NCI-H2081 treated with DMSO at 0.1 percent for 48 hours (cell line): ENCODE measurements at places on chromosomes 11 and 22.

- DNase-seq: no peak
These were observed 401.6 kb downstream of the BRD1 start for GRCh38 chr22:49426098-49426497.

GRCh38 chr11:9341638-9342178 lies 27.3 kb upstream of the TMEM41B start:
- DNase-seq: no peak

GRCh38 chr11:119447664-119448242 lies 24.8 kb upstream of the THY1 start:
- no peak for DNase-seq

DNA sequence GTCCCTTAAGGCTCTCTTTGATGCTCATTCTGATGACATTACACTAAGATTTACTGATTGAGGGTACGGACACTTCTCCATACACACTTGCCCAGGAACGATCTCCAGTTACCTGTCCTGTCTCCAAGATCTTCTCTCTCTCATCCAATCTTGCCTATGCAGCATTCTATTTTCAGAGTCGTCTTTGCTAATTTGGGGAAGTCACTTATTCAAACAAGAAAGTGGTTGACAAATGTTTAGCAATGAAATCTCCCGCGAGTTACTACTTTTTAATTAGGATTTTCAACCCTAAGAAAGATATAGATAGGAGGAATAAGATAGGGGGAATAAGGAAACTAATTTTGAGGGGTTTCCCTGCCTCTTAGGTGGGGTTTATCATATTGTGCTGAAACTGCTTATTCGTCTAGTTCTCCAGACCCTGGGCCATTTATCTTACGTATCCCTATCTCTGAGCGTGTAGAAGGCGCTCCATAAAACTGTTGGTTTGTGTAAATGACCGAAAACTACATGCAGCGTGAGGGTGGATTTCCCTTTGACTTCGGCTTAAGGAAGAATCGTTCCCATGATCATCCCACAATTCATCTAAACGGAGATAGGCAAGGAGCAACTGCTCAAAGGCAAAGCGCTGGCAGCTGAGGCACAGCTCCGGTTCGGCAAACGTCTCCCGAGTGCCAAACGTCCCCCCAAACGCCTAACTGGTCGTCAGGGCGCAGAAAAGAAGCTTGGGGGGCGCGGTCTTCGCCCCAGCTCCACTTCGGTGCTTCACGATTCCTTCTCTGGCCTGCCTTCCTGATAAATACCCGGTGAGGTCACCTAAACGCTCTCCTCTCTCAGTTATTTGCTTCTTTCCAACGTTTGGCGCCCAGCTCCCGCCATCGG lies 804 bp downstream of the APIP start:
- no peak for DNase-seq

GRCh38 chr11:78310500-78310909 lies 107.1 kb downstream of the GAB2 start:
- no peak for DNase-seq

DNA sequence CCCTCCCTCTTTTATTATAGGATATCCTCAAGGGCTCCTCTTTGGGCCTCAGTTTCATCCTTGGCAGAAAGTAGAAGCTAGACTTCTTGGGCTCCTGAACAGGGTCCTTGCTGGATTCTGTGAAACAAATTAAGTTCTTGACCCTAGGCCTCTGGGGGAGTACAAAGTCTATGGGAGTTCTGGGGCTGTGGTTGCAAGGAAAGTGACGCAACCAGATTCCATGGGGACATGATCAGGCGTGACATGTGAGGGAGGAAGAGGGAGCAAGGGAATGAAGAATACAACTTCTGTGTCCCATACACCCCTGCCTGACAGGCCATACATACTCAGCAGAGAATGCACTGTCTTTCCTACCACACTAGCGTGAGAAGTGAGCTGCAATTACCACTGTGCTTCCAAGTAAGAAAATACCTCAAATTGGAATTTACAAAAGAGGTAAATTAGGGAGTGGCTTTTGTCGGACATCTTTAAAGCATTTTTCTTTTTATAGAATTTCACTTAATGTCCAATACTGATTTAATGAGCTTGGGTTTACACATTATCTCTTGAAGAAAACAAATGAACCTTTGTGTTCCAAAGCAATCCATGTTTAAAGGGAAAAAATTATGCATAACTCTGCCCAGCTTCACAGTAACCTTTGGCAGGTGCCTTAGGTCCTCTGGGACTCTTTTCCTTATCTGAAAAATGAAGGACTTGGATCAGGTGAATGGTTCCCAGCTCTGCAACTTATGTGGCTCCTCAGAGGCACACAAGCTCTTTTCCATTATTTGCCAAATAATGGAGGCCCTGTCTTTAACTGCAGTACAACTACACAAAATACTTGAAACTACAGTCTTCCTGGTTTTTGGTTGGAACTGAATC lies 38.9 kb downstream of the LIMK2 start:
- DNase-seq: no peak
